HL-60 (cell line): ENCODE measurements at places on chromosomes 1 and 21.
A peak's percentile ranks its signal among the peaks of the same experiment; 100 is the strongest.

DNA sequence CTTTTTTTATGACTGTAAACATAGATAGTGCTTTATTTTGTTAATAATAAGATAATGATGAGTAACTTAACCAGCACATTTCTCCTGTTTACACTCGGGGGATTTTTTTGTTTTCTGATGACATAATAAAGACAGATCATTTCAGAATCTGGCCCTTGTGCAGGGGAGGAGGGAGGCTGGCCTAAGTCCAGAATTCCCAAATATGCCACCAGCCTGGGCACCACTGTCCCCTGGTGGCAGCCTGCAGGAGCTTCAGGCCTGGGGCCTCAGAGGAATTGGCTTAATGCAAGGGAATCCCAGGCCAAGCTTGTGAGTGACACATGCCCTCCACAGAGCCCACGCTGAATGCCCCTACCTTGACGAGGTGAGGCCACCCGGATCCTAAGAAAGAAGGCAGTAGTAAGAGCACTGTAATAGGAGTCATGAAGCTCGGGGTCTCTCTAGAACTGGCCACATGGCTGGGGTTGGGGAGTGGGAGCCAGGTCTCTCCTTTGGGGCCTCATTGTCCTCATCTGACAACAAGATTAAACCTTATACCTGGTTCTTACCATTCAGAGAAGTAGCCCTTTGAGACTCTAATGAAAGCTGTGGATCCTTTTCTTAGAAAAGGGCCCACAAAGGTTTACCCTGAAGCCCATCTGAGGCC, 24.1 kb downstream of the ETNK2 start:
- DNase-seq, result peak; percentile 28

DNA sequence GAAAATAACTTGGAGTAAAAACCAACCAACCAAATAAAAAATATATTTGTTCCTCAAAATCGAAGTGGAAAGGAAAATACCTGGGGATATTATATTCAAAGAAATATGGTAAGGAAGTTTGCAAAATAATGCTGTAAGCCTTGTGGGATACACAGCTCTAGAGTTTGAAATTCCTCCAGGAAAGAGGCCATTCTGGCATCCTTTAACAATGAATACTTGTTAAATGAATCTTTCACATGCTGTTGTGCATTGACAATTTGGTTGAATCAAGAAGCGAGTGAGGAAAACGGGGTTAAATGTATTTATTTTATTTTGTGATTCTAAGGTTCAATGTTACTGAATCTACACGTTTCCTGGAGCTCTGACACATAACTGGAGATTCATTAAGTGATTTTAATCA, 30.5 kb upstream of the NTNG1 start:
- DNase-seq, result no peak

GRCh38 chr21:35779690-35780570, 280.4 kb downstream of the SETD4 start:
- DNase-seq, result no peak

DNA sequence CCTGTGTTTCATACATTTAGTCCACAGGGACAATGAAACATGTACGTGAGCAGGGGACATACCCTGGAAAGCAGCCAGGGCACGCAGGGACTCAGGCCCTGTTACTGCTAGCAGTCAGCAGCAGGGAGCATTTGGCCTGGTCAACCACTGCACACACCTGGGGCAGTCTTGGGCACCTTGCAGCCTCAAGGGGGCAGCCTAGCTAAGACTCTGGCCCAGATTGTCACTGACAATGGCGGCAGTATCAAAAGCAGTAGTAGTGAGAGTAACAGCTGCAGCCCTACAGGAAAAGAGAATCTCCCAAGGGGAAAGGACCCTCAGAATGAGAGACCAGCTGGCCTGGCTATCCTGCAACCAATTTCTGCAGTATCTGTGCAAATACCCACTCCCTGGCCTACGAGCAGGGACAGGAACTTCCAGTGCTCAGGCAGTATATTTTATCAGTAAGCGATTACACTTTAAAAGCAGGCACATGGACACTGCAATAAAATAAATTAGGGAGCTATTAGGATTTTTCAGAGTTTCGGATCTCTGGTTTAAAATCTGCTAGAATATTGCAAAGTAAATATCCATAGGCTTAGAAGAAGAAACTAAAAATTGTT, 475.6 kb downstream of the LTN1 start:
- no peak for DNase-seq

DNA sequence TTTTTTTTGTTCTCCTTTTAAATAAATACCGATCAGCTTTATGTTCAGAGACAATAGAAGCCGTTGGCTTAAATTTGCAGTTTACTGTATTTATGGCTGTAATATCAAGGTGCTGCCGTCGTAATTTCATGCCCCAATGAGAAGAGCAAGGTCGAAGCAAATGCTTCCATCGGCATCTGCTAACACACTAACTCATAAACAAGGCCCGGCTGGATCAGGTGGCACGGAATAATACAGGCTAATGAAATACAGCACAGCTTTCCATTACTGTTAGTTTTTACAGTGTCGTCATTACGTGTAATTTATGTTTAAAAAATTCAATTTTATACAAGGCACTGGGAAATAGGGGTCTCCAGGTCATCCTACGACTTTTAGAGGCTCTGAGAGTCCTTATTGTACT, 119.0 kb downstream of the PEX14 start:
- DNase-seq, result no peak

DNA sequence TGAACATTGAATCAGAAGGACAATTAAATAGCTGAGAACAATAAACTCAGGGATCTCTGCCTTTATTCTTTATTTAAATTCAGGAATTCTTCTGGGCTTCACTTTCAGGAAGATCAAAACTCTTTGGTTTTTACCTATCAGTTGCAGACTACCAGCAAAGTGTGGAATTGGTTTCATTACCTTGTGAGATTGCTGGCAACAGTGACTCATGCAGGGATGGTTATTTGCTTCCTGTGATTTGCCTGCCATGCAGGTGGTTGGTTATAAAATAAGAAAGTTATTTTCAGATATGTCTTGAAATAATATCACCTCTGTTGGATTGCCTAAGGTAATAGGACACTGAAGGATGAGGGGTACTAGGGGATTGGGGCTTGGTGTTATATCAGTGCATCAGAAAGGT, 204.6 kb downstream of the PTBP2 start:
- no peak for DNase-seq
